Airway epithelial cell (primary cell): ENCODE measurements at places on chromosomes 6 and 20. TPM values are rescaled to one million over a fixed set of nuclear protein-coding genes. Genes with fewer than 3 reads are reported as not detected.

Gene CALHM5
- under 0.01 and 0.07 TPM in 2 replicates for total RNA-seq

Gene ARFGEF3
- total RNA-seq, result 3.0 and 4.9 TPM in 2 replicates

Gene HLA-DRA
- 0.35 TPM in 1 of 2 replicates, not detected in the other for total RNA-seq

Gene DUSP15
- not detected in 2 replicates for total RNA-seq

Gene TAP2
- 16.2 and 16.4 TPM in 2 replicates for total RNA-seq

Gene DZANK1
- total RNA-seq, result 0.71 and 1.1 TPM in 2 replicates

Gene TTK
- total RNA-seq, result 17.6 and 22.0 TPM in 2 replicates

Gene ZC2HC1B
- 1.3 TPM in 1 of 2 replicates, not detected in the other for total RNA-seq

Gene SASH1
- total RNA-seq, result 6.3 and 8.0 TPM in 2 replicates

Gene RSPH4A
- total RNA-seq, result not detected in 2 replicates

Gene KIF25
- not detected in 2 replicates for total RNA-seq

Gene AGPAT4
- 3.7 and 5.6 TPM in 2 replicates for total RNA-seq

Gene MAP3K5
- total RNA-seq, result 8.8 and 8.9 TPM in 2 replicates

Gene PTP4A1
- 27.4 and 48.6 TPM in 2 replicates for total RNA-seq

Gene SUMO4
- total RNA-seq, result 0.21 TPM in 1 of 2 replicates, not detected in the other

Gene CD93
- total RNA-seq, result under 0.01 TPM in 2 replicates

Gene NDUFAF4
- total RNA-seq, result 31.7 and 43.2 TPM in 2 replicates

Gene FERMT1
- 26.7 and 37.3 TPM in 2 replicates for total RNA-seq

Gene KCNK16
- not detected in 2 replicates for total RNA-seq

Gene SEMG2
- not detected in 2 replicates for total RNA-seq

Gene PLA2G7
- total RNA-seq, result 0.51 and 1.2 TPM in 2 replicates

Gene DEFB132
- not detected in 2 replicates for total RNA-seq

Gene HLA-DQA1
- total RNA-seq, result not detected in 2 replicates

Gene GGT7
- total RNA-seq, result 3.4 and 3.5 TPM in 2 replicates

Gene RIMS1
- total RNA-seq, result 0.35 TPM in 1 of 2 replicates, not detected in the other

Gene PRSS16
- 1.7 and 7.6 TPM in 2 replicates for total RNA-seq

Gene PPP1R18
- total RNA-seq, result 34.1 and 44.7 TPM in 2 replicates

Gene BMP6
- total RNA-seq, result 0.14 and 0.46 TPM in 2 replicates

Gene DNAH8
- not detected in 2 replicates for total RNA-seq

Gene PRRT1
- total RNA-seq, result 0.42 TPM in 1 of 2 replicates, not detected in the other

Gene NOTCH4
- 0.71 and 0.98 TPM in 2 replicates for total RNA-seq

Gene HDDC2
- total RNA-seq, result 54.4 and 58.0 TPM in 2 replicates

Gene CFAP206
- total RNA-seq, result 0.14 TPM in 1 of 2 replicates, not detected in the other

Gene MPIG6B
- 0.49 TPM in 1 of 2 replicates, not detected in the other for total RNA-seq

Gene OR2H2
- not detected in 2 replicates for total RNA-seq

Gene SEMG1
- not detected in 2 replicates for total RNA-seq

Gene FAM209B
- 0.49 TPM in 1 of 2 replicates, not detected in the other for total RNA-seq

Gene PXMP4
- 4.9 TPM in 2 replicates for total RNA-seq

Gene PLCB4
- 3.0 and 4.4 TPM in 2 replicates for total RNA-seq
